ENCODE measurements at places on chromosomes 2 and 18. TPM values are rescaled to one million over a fixed set of nuclear protein-coding genes. Genes with fewer than 3 reads are reported as not detected.

- no peak for DNase-seq
These were observed 104.4 kb upstream of the MAPRE2 start for GRCh38 chr18:34936772-34937171.

DNA sequence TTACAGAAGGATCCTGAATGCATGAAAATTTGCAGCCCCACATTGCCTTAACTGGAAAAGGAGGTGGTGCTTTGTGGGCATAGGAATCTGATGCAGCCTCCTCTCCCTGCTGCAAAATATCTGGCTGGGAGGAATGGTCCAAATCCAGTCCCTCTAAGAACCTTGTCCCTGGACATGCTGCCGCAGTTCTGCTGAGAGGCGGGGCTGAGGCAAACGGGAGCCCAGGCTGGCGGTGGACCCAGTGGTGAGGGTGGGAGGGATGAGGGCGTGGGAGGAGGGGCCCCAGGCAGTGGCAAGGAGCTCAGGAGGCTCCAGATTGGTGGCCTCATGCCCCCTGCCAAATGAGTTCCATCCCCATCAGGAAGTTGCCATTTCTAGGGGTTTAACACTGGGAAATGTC, 36.2 kb downstream of the ZAP70 start:
- DNase-seq: no peak

DNA sequence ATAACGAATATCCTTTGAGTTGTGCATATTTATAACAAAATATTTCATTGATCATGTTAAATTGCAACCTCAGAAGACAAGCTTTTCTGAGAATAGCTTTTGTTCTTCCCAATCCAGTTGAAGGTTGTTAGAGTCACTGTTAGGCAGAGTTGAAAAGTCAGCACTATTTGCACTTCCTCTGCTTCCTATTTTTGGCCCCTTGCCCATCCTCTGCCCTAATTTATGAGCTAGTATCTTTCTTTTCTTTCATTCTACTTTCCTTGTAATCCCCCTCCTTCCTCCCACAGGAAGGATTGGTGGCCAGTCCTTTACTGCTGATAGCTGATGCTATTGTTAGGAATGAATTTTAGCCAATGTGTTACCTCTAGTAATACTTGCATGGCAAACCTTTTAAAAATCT, 4.9 kb downstream of the RALB start:
- DNase-seq: no peak

GRCh38 chr2:184504252-184504651, 94.1 kb upstream of the ZNF804A start:
- no peak for DNase-seq

- no peak for DNase-seq
These were observed 466.2 kb downstream of the IRS1 start for GRCh38 chr2:226333388-226333787.

- DNase-seq: no peak
These were observed 14.8 kb downstream of the PLEKHM3 start for GRCh38 chr2:208010506-208010905.

DNA sequence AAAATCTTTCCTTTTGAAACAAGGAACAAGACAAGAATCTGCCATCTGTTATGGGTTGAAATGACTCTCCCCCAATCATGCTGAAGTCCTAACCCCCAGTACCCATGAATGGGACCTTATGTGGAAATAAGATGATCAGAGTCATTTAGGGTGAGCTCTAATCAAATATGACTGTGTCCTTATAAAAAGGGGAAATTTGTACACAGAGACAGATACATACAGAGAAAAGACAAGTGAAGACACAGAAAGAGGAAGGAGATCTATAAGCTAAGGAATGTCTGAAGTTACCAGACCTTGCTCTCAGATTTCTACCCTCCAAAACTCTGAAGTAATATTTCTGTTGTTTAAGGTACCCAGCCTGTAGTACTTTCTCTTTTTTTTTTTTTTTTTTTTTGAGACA, 15.7 kb downstream of the TGFBRAP1 start:
- DNase-seq: no peak

GRCh38 chr2:190795686-190796085, 84.9 kb upstream of the GLS start:
- DNase-seq: no peak

- DNase-seq: no peak
These were observed 98.0 kb downstream of the MARCHF4 start for GRCh38 chr2:216274194-216274840.

DNA sequence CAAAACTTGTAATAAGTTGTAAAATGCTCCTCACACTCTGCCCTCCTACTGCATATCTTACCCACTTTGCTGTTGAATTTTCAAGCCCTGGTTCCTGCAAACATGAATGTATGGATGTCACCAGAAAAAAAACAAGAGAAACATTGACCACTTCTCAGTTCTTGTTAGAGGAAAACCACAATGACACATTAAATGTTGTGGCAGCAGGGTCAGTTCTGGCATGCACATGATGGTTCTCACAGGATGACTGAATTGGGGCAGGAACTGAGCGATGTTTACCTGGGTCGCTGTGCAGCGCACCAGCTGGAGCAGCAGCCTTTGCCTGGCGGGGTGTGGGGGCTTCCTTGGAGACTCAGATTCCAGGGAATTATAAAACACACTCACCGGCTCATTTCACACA, 14.0 kb upstream of the PRKCE start:
- no peak for DNase-seq

DNA sequence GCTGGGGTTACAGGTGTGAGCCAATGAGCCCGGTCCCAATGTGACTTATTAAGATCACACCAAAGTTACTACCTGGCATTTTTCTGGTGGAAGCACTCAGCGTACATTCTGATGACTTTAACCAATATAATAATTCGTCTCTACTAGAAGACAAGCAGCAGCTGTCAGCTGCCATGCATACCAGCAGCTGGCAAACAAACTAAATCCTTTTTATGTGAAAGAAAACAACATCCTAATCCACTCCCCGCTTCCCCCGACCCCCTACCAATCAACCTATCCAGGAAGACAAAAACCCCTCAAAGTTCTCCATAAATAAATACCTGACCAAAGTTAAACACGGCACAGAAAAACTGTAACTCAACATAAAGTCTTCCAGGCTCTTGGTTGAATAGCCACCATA, 42.1 kb downstream of the GPR155 start:
- DNase-seq: no peak

DNA sequence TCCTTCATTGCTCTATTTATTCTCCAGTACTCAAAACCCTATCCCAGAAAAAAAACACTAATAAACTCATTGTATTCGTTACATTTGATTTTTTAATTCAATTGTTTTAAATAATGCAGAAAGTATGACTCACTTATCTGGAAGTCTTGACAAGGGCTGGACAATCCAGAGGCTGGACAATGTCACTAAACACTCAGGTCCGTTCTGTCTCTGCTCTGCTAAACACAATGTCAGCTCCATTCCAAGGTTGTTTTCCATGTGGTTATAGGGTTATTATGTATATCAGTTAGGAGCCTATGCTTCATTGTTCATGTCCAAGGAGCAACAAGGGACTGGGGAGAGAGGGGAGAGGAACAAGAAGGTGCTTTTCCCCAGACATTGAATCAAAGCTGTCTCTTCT, 125.5 kb downstream of the IRS1 start:
- DNase-seq: no peak

DNA sequence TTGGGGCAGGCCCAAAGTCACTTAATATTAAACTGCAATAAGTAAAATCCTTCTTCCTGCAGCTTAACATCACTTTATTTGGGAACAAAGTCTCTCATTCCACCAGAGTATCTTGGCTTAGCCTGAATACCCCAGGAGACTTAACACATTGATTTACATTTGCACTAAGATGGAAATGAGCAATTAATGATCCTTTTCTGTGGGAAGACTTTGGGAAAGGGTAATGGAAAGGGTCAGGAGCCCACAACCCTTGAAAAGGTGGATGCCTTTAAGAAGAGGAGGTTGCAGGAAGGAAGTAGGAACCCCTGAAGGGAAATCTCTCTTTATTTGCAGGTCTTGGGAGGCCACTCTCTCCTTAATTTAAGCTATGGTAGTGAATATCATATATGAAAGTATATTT, 28.0 kb upstream of the BARD1 start:
- no peak for DNase-seq

GRCh38 chr2:200863782-200864175, 679 bp downstream of the CLK1 start:
- DNase-seq: no peak

- no peak for DNase-seq
These were observed 124.2 kb downstream of the RPIA start for GRCh38 chr2:88815697-88816096.

DNA sequence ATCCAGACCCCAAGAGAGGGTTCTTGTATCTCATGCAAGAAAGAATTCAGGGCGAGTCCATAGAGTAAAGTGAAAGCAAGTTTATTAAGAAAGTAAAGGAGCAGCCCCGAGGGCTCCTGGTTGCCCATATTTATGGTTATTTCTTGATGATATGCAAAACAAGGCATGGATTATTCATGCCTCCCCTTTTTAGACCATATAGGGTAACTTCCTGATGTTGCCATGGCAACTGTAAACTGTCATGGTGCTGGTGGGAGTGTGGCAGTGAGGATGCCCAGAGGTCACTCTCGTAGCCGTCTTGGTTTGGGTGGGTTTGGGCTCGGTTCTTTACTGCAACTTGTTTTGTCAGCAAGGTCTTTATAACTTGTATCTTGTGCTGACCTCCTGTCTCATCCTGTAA, 750.2 kb upstream of the FANCL start:
- DNase-seq: no peak

- DNase-seq: no peak
These were observed 821.8 kb downstream of the MBD2 start for GRCh38 chr18:53402670-53403069.

DNA sequence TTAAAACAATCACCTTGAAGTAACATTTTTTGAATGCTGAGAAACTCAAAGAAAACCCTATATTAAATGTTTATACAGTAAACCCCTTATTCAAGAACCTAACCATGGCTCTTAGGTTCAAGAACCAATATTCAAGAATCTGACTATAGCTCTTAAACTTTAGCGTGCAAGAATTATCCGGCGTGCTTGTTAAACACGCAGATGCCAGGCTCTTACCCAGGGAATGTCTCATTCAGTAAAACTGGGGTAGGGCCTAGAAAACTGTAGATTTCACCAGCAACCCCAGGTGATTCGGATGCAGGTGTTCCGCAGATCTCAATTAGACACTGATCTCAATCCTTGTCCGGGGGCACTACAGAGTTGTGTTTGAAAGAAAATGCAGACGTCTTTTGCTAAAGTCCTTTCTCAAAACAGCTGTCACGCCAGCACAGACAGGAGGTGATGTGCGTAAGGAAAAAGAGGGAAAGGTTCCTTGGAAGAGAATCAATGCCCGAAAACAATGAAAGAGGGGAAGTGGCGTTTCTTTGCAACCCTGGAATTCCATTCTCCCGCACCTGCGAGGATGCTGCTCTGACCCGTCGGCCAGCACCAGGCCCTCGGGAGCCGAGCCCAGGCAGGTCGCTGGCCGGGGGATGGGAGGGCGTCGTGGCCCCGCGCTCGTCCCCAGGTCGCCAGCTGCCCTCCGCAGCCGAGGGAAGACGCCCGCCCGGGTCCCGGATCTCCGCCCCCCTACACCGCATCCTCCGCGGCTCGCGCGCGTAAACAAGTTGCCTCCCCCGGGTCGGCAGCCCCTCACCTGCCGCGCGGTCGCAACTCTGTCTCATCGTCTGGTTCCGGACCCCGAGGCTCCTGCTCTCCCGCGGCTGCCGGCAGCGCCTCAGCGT, 851 bp downstream of the EIF2AK3 start:
- DNase-seq: no peak

GRCh38 chr18:32439802-32440201, 30.9 kb downstream of the GAREM1 start:
- no peak for DNase-seq

DNA sequence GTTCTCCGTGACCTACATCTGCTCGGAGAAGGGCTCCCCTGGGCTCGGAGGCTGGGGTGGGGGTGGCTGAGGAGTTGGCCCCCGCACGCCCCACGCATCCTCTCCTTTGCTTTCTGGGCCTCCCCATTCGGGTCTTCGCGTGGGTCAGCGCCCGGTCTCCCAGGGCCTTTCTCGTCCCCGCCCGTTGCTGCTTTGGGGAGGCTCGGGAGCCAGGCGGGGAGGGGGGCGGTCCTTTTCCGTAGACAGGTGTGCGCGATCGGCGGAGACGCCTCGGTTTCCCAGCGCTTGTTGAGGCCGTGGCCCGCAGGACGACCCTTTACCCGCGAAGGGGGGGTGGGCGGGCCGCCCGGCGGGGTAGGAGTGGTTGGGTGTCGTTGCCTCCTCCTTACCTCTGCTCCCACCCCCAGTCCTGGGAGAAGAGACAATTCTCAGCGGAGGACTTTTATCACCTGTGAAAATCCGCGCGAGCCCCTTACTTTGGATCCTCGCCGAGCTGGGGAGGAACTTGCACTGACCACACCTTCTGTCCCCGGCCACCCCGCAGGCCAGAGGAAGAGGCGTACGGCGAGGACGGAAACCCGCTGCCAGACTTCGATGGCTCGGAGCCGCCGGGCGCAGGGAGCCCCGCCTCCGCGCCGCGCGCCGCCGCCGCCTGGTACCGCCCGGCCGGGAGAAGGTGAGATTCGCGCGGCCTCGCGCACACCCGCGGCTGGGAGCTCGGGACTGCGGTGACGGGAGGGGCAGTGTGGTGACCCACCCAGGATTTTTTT, 2.6 kb downstream of the ADCYAP1 start:
- no peak for DNase-seq

DNA sequence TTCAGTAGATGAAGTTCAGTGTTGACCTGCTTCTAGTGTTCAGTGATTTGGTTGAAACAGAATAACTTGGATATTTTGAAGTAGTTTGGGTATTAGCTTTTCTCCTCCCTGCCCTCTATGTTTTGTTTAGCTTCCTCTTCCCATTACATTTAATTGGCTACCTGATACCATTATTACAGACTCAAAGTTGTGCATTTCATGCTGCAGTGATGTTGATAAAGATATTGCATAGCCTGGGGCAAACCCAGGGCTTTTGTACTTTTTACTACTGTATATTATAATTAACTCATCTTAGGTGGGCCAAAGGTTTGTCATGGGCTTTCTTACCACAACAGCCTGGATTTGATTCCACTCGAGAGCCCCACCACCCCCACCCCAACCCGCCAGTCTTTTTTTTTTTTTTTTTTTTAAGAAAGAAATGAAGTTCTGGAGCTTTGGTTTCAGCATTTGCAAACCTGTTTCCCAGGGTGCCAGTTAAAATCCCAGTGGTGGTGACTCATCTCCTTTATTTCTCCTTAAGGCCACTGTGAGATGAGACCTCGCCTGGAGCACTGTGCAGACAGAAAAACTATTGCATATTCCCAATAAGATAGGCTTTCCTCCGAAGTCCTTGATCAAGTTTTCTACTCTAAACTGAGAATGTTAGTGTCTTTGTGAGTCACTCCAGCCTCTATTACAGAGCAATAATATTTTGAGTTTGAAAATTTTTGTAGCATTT, 393.7 kb upstream of the FANCL start:
- no peak for DNase-seq

- DNase-seq: no peak
These were observed 886.7 kb upstream of the CHAC2 start for GRCh38 chr2:52880872-52881271.

- DNase-seq: no peak
These were observed 134.3 kb downstream of the IRS1 start for GRCh38 chr2:226665306-226665831.

GRCh38 chr2:224151680-224152310, 112.7 kb upstream of the SERPINE2 start:
- no peak for DNase-seq

The NETO1 gene
- total RNA-seq: 1.5 TPM

The CROCC2 gene
- not detected for total RNA-seq

The VWA3B gene
- total RNA-seq: not detected

The SLC4A3 gene
- 270 TPM for total RNA-seq

The BCS1L gene
- 16.8 TPM for total RNA-seq

The CEP68 gene
- 12.5 TPM for total RNA-seq

The HTR2B gene
- 7.3 TPM for total RNA-seq

Measured in right atrium auricular region (tissue), 2 donors.